Activated CD4-positive, alpha-beta T cell treated with anti-CD3 and anti-CD28 coated beads, Interleukin-2, amount 10 ng/mL, durations not matched to agents 7 days and 5 days (primary cell): ENCODE measurements at places on chromosomes 11 and 22. TPM values are rescaled to one million over a fixed set of nuclear protein-coding genes. Genes with fewer than 3 reads are reported as not detected.

DNA sequence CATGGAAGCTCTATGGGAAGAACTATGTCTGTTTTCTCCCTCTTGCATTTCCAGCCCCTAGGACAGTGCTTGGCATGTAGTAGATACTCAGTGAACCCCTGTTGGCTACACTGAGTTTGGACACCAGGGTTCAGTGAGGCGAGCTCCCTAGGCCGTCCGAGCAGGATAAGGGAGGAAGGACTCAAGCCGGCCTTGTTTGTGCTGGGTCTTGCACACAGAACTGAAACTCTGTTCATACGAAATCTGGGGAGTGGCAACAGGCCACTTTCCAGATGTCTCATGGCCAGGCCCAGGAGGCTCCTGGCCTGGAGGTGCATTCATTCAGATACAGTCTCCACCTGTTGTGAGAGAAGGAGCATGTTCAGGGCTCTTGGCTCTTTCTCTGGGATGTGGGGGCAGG, 23.6 kb upstream of the LMO1 start:
- no peak for DNase-seq
- no peaks in the 10 kb centered on the region for H3K36me3 ChIP-seq
- no peak overlapping the region for H3K4me3 ChIP-seq
- no peak overlapping the region for H3K27ac ChIP-seq

DNA sequence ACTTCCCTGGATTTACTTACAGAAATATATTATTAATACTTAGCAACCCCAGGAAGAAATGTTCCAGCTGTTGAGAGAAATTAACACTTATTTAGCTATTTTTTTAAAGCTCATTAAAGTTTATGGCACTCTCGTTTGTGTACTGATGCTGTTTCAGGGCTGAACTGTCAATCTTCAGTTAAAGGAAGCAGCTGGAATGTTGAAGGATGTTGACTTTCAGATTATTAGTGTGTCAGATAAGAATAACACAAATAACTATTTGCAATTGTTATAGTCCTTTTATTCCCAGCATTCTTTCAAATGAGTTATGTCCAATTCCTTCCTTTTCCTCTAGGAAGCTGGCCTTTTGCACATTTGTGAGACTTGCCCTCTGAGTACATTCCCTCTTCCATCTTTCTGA, 278.2 kb upstream of the RAG2 start:
- H3K4me3 ChIP-seq = no peak overlapping the region
- H3K27ac ChIP-seq = no peak overlapping the region
- H3K36me3 ChIP-seq = no peaks in the 10 kb centered on the region
- no peaks in the 10 kb centered on the region for H3K27me3 ChIP-seq

- no peaks in the 10 kb centered on the region for H3K4me1 ChIP-seq
- H3K27ac ChIP-seq = no peak overlapping the region
- peaks cover 14% of the 10 kb centered on the region for H3K27me3 ChIP-seq
These were observed 55.6 kb downstream of the APOL3 start for GRCh38 chr22:36104988-36105387.

GRCh38 chr11:96167787-96168186, 175.2 kb downstream of the MAML2 start:
- H3K36me3 ChIP-seq = peaks cover 20% of the 10 kb centered on the region
- DNase-seq = no peak
- peaks cover 44% of the 10 kb centered on the region for H3K4me1 ChIP-seq

DNA sequence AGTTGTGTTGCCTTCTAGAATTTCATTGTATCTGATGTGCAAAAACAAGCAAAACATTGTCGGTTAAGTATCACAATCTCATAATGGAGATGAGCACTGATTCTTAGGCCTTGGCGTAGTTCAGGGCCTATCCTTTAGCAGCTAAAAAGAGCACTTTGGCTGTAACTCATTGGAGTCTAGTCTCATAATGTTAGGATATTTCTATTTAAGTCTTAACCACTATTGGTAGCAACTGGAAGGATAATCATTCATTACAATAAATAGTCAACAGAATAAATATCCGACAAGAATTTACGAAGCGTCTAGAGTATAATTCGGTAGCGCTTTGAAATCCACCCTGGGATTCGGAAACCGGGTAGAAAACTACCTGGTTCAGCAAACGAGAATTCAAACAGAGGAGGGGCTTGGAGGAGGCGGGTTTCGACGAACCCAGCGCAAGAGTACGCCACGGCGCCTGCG, 461 bp upstream of the EED start:
- peaks cover 32% of the 10 kb centered on the region for H3K4me1 ChIP-seq
- no peak overlapping the region for H3K27ac ChIP-seq
- peaks cover 2% of the 10 kb centered on the region for H3K27me3 ChIP-seq
- peaks cover 11% of the 10 kb centered on the region for H3K36me3 ChIP-seq
- DNase-seq = peak; percentile 92

DNA sequence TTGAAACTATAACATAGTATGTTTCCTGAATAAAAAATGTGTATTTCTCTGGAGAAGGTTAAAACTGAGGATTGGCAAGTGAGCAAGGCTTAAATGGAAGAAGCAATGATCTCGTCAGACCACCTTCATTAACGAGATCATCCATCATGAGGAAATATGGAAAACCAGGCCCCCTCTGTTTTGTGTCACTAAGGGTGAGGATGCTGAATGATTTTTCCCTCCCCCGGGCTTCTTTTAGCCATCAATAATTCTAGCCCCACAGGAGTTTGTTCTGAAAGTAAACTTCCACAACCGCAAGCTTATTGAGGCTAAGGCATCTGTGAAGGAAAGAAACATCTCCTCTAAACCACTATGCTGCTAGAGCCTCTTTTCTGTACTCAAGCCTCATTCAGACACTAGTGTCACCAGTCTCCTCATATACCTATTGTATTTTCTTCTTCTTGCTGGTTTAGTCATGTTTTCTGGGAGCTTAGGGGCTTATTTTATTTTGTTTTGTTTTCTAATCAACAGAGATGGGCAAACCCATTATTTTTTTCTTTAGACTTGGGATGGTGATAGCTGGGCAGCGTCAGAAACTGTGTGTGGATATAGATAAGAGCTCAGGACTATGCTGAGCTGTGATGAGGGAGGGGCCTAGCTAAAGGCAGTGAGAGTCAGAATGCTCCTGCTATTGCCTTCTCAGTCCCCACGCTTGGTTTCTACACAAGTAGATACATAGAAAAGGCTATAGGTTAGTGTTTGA, 5.8 kb upstream of the HBE1 start:
- peaks cover 1% of the 10 kb centered on the region for H3K4me1 ChIP-seq
- H3K27ac ChIP-seq = no peak overlapping the region
- no peaks in the 10 kb centered on the region for H3K27me3 ChIP-seq
- H3K36me3 ChIP-seq = no peaks in the 10 kb centered on the region
- DNase-seq = no peak
- H3K4me3 ChIP-seq = no peak overlapping the region

DNA sequence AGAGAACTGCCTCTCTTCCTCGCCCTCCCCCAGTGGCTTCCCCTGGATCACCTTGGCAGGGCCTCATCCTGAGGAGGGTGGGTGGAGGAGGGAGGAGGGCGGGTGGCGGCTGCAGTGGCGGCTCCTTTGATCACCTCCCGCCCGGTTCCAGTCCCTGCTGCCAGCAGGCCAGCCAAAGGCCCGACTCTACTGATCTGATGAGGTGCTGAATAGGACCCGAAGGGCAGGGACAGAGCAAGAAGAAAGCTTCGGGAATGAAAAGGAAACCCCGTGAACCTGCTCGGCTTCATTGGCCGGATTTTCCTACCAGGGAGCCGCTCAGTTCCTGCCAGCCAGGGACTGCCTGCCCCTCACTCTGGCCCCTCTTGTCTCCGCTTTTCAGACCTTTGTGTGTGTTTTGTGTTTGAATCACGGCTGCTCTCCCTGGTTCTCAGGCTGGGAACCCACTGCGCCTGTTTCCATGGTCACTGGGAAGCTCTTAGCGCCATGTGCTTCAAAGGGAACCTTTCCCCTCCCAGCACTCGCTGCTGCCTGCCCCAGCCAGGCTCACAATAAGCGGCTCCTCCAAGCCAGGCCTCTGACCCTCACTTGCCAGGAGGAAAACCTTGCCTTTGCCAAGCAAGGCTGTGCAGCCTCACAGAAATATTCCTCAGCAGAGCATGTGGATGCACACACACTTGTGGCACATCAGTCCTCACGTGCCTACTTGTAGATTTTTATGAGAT, 56.8 kb downstream of the C22orf31 start:
- H3K27ac ChIP-seq = no peak overlapping the region
- H3K27me3 ChIP-seq = peaks cover 32% of the 10 kb centered on the region
- no peaks in the 10 kb centered on the region for H3K36me3 ChIP-seq

DNA sequence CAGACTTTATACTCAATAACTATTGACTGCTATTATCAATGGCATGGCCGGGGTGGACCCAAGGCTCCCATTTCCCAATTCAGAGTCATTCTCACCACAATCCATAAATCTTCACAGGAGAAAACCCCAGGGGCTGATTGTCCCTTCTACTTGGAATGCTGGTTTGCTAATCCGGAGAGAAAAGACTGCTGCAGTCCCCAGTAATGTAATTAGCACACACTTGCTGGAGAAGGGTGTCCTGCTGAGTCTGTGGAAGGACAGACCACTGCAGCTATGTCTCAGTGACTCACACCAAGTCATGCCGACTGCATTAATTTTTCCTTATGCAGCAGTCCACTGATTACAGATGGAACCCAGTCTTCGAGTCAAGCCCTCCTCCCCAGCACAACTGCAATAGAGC, 5.9 kb upstream of the ETS1 start:
- H3K27ac ChIP-seq = no peak overlapping the region
- DNase-seq = no peak
- peaks cover 7% of the 10 kb centered on the region for H3K27me3 ChIP-seq
- no peak overlapping the region for H3K4me3 ChIP-seq

- no peak for DNase-seq
- no peak overlapping the region for H3K27ac ChIP-seq
- H3K36me3 ChIP-seq = no peaks in the 10 kb centered on the region
- no peaks in the 10 kb centered on the region for H3K27me3 ChIP-seq
- no peak overlapping the region for H3K4me3 ChIP-seq
- no peaks in the 10 kb centered on the region for H3K4me1 ChIP-seq
These were observed 110.9 kb downstream of the KCNC1 start for GRCh38 chr11:17845431-17845881.

- DNase-seq = no peak
- H3K36me3 ChIP-seq = no peaks in the 10 kb centered on the region
- H3K27me3 ChIP-seq = peaks cover 7% of the 10 kb centered on the region
These were observed 20.6 kb downstream of the IFT27 start for GRCh38 chr22:36755316-36755715.

- H3K36me3 ChIP-seq = no peaks in the 10 kb centered on the region
- DNase-seq = no peak
- H3K27ac ChIP-seq = no peak overlapping the region
- no peaks in the 10 kb centered on the region for H3K4me1 ChIP-seq
- no peaks in the 10 kb centered on the region for H3K27me3 ChIP-seq
These were observed 46.0 kb upstream of the PAK1 start for GRCh38 chr11:77519847-77520246.

DNA sequence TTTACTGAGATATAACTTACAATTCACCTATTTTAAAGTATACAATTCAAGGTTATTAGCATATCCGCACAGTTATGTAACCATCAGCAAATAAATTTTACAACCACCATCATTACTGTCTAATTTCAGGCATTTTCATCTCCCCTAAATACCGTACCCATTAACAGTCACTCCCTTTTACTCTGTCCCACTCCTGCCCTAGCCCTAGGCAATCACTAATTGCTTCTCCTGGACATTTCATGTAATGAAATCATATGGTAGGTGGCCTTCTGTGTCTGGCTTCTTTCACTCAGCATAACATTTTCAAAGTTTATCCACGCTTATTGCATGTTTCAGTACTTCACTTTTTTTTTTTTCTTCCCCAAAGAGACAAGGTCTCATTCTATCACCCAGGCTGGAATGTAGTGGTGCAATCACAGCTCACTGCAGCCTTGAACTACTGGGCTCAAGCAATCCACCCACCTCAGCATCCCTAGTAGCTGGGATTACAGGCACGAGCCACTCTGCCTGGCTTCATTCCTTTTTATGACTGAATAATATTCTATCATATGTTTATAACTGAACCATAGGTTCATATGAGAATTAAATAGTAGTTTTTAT, 61.4 kb upstream of the CHRM4 start:
- peaks cover 3% of the 10 kb centered on the region for H3K36me3 ChIP-seq
- H3K27me3 ChIP-seq = no peaks in the 10 kb centered on the region
- no peak overlapping the region for H3K27ac ChIP-seq
- H3K4me1 ChIP-seq = peaks cover 14% of the 10 kb centered on the region

DNA sequence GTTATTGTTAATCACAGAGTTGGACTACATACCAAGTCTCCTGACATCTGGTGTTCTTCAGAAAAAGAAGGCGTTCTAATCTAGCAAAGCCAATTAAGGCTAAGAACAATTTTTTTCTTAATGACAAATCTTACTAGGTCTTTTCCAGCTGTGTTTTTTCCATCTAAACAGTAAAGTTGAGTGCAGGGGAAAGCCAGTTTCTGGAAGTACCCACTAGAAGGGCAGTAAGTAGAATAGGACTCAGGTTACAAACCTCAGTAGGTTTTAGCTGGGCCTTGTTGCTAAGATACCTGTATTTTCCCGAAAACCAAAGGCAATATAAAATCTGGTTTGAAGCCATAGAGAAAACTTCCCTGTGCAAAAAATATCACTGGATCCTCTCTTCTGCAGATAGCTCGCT, 351.9 kb downstream of the ETS1 start:
- no peak for DNase-seq
- peaks cover 22% of the 10 kb centered on the region for H3K4me1 ChIP-seq
- no peak overlapping the region for H3K27ac ChIP-seq
- no peak overlapping the region for H3K4me3 ChIP-seq
- H3K36me3 ChIP-seq = no peaks in the 10 kb centered on the region

GRCh38 chr11:64656862-64657261, 65.8 kb downstream of the SLC22A12 start:
- DNase-seq = no peak
- no peaks in the 10 kb centered on the region for H3K36me3 ChIP-seq
- peaks cover 7% of the 10 kb centered on the region for H3K4me1 ChIP-seq
- H3K27me3 ChIP-seq = no peaks in the 10 kb centered on the region
- no peak overlapping the region for H3K4me3 ChIP-seq
- H3K27ac ChIP-seq = no peak overlapping the region

ATP5MG gene
- 272 TPM for total RNA-seq

B4GALNT4 gene
- 1.6 TPM for total RNA-seq

C11orf58 gene
- total RNA-seq = 137 TPM

PDGFB gene
- total RNA-seq = 1.1 TPM

NLRX1 gene
- total RNA-seq = 24.2 TPM

RRM1 gene
- 177 TPM for total RNA-seq

MS4A1 gene
- total RNA-seq = not detected

VPS26B gene
- total RNA-seq = 66.9 TPM

SLN gene
- total RNA-seq = not detected
